ENCODE measurements at places on chromosomes 2 and 18.

GRCh38 chr2:43124687-43125057 lies 101.7 kb downstream of the ZFP36L2 start:
- no peak for DNase-seq

GRCh38 chr18:46794607-46795006 lies 37.8 kb upstream of the ST8SIA5 start:
- no peak for DNase-seq

DNA sequence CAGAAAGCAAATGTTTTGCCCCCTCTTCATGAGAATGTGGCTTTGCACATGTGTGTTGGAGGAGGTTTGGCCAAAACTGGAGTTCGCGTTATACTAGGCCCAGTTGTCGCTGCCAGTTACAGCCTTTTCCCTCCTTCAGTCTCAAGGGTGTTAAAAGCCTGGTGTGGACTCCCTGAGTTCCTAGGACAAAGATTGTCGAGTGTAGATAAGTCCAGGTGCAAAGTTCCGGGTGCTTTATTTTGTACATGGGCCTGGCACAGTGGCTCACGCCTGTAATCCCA lies 542 bp upstream of the RNF103 start:
- no peak for DNase-seq

GRCh38 chr2:221254299-221254698 lies 317.8 kb downstream of the EPHA4 start:
- DNase-seq = no peak

- DNase-seq = no peak
These were observed 112.3 kb downstream of the TNS1 start for GRCh38 chr2:217890445-217890844.

GRCh38 chr18:35559867-35560266 lies 21.7 kb upstream of the GALNT1 start:
- no peak for DNase-seq

DNA sequence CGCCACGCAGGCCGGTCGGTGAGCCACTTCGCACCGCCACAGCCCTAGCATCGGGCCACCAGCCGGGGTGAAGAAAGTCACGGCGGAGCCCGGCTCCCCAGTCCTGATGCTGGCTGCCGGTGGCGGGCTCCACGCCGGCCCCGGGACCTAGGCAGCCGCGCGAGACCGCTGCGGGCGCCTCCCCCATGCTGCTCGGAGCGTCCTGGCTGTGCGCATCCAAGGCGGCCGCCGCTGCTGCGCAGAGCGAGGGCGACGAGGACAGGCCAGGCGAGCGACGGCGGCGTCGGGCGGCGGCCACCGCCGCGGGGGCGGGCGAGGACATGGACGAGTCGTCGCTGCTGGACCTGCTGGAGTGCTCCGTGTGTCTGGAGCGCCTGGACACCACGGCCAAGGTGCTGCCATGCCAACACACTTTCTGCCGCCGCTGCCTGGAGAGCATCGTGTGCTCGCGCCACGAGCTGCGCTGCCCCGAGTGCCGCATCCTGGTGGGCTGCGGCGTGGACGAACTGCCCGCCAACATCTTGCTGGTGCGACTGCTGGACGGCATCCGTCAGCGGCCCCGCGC lies 433 bp downstream of the SH3RF3 start:
- DNase-seq = no peak

GRCh38 chr2:222651718-222652418 lies 4.0 kb downstream of the FARSB start:
- no peak for DNase-seq

DNA sequence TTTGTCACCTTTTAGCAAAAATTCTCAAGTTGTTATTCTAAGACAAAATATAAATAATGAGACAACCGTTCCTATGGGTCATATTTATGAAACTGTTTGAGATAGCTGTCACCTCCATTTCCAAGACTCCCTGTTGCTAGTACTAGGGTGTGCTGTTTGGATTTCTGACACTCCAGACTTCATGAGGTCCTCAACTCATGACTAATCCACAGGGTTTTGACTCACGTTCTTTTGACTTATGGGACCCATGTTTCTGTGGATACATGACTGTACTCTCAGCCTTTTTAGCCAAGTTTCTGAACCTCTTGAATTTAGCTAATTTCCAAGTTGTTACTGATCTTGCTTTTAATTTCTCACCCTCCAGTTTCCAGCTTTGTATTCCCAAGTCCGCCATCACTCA lies 178.7 kb upstream of the FAM98A start:
- no peak for DNase-seq

- DNase-seq = no peak
These were observed 158.2 kb downstream of the NEB start for GRCh38 chr2:151576080-151576479.

- DNase-seq = no peak
These were observed 16.9 kb downstream of the TGIF1 start for GRCh38 chr18:3466872-3467271.

DNA sequence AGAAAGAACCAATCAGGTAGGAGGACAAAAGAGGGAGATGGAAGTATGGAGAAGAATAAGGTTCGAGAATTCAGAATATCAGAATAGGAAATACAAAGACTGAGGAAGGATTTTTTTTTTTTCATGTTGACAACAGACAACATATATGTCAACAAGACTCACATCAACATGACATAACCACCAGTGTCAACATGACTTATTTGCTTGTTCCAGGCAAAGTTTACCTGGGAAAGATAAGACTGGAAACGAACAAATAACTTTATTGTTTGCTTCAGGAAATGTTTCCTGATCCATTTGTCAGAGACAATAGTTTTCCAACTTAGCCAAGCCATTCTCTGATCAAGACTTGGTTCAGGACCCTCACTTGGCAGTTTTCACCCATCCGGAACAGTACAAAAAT lies 321.9 kb upstream of the NETO1 start:
- DNase-seq = no peak

DNA sequence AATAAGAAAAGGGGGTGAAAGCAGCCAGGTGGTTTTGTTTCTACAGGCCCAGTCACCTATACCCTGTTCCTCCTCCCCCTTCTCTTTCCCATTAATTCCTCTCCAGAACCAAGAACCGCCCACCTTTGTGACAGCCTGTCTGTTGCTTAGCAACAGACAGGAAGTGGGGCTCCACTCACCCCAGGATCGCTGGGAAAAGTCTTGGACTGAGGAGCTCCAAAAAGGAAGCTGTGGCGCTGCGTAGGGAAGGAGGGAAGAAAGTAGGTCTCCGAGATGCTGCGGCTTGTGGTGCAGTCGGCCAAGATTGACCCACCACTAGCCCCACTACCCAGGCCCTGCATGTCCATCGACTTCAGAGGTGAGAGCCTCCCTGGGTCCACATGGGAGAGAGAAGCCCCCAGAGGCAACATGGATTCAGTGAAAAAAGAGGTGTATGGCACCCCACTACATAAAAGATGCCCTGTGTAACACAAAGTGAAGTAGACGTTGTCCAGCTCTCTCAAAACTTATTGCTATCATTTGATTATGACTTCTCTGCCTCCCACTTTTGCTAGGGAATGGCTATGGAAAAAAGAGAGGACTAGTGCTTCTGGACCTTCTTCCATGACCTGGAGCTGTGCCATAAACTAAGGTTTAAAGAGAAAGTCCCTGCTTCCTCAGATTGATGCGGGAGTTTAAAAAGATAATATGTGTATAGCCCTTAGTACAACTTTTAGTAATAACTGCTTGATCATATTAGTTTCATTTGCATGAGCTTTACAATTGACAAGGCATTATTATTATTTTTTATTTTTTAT lies at the start of gene FER1L5:
TSS of gene FER1L5 (plus strand) at position 201 of the 797 bp plus-strand sequence. CDS start at position 274, 73 bp downstream.
- no peak for DNase-seq

- DNase-seq = no peak
These were observed 381.6 kb downstream of the ERBB4 start for GRCh38 chr2:212157012-212157411.

DNA sequence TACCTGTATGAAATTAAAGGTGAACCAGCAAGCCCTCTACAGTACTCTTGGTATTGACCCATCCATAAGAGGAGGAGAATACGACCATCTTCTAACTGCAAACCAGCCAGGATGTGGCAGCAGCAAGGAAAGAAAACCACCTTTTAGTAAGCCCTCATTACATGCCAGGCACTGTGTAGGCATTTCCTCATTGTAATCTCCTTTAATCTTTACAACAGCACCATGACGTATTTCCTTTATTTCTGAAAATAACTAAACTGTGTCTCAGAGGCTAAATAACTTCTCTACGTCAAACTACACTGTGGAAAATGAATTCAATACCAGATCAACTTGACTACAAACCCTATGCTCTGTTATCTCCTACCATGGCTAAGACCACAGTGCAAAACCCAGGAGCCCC lies 18.2 kb downstream of the WDR35 start:
- no peak for DNase-seq

DNA sequence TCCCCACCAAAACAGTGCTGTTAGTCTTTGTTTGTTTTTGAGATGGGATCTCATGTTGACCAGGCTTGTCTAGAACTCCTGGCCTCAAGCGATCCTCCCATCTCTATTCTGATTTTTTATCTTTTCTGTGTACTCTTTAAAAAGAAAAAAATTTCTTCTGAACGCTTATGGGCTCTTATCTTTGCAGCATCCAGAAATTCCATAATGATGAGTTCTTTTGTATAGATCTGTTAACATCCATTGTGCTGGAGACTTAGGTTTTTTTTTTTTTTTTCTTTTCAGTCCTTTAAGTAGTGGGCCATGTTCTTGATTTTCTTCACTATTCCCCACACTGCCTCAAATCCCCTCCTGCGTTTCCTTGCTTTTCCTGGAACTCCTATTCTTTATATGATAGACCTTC lies 31.0 kb downstream of the RBBP8 start:
- no peak for DNase-seq

DNA sequence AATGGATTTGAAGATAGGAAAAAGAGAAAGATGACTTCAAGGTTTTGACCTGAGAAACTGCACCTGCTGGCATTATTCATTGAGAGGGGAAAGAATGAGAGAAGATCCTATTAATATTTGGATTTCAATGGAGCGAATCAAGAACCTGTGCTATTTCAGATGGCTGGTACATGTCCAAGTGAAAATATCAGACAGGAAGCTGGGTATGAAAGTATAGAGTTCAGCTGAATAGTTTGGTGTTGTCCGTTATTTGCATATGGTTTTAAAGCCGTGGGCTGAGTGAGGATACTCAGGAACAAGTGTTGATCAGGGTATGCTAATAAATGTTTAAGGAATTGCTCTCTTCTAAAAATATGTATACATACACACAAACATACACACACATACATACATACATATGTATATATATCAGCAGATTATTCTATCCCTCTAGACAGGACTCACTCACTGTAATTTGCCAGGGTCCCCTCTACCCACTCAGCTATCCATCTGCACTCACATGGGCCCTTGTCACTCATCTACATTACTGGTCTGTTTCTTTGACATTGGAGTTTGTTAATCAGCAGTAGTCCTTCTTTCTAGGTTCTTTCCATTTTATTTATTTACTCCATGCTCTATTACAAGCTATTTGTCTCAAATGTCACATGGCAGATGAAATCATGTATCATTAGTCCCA lies 33.9 kb upstream of the IKZF2 start:
- DNase-seq = no peak

All from coronary artery (tissue), 2 donors.